Right renal cortex interstitium (tissue), 3 donors: ENCODE measurements at places on chromosomes 7 and 10.

GRCh38 chr7:20708896-20709295, 77.8 kb downstream of the SP8 start:
- DNase-seq: no peak

- no peak for DNase-seq
Observed at GRCh38 chr7:152663931-152664330, 12.0 kb downstream of the XRCC2 start.

DNA sequence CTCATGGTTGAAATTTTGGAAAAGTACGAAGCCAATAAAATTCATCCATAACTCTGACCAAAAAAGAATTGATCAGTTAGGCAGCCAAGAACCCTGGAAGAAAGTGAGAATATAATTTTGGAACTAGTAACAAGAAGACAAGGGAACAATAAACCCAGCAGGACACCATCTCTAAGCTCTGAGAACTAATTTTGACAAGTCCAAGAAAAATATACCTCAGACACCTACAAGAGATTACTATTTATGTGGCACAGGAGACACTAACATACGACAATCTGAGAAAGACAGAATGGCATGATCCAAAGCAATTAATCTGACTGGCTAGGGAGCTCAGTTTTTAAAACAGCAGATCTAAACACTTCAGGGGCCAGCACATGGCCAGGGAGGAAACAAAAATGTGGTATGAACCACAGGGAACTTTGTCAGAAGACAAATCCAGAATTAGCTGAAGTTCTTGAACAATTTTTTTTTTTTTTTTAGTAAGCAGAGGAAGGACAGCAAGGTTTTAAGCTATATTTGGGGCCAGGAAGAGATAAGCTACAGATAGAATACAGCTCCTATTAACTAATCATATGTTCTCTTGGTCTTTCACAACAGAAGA, 38.9 kb downstream of the PARD3 start:
- DNase-seq: no peak

- DNase-seq: no peak
Observed at GRCh38 chr10:5644930-5645329, 21.5 kb downstream of the ASB13 start.

DNA sequence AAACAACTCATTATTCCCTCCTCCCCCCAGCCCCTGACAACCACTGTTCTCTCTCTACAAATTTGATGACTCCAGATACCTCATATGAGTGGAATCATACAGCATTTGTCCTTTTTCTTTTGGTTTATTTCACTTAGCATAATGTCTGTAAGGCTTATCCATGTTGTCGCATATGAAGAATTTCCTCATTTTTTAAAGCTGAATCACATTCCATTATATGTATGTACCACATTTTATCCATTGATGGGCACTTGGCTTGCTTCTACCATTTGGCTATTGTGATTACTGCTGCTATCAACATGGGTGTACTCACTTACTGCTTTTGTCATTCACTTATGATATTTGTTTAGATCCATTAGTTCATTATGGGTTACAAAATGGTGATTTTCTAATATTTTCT, 112.8 kb downstream of the BUB3 start:
- no peak for DNase-seq

DNA sequence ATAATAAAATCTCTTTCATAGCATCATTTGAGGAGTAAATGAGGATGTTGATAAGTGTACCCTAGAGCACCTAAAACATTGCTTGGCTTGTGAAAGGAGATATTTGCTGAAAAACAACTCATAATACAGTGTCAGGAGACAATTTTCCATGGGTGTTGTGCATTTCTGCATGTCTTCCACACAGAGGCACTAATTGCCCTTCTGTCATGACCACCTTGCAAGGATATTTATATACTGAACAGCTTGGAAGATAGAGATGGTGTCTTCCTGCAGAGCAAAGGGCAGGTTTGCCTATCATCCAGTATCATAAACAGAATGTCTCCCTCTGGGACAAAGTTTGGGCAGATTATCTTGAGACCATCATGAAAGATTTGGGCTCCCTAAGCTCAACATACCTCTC, 495.2 kb upstream of the LRRN3 start:
- no peak for DNase-seq

- DNase-seq: no peak
Observed at GRCh38 chr7:46108272-46108671, 187.2 kb upstream of the IGFBP3 start.

GRCh38 chr7:158847451-158847866, 8.9 kb upstream of the DYNC2I1 start:
- DNase-seq: no peak

DNA sequence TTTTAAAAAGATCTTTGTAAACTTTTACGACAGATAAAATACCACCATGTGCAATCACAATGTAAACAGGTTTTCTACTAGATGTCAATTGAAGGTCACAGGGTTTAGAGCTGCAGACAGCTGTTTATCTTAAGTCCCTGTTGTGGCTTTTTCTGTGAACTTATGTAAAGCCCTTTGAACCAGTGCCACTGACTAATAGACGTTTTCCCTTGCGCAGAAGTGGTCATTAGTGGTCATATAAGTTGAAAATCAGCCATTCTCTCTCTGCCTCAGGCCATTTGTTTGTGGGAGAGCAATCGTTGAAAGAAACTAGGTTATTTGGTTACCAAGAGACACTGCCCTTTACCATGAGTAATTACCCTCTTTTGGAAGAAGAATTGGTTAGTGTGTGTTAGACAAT, 23.9 kb downstream of the CACNB2 start:
- no peak for DNase-seq

GRCh38 chr7:133934977-133935330, 192.2 kb upstream of the LRGUK start:
- no peak for DNase-seq

- no peak for DNase-seq
Observed at GRCh38 chr7:27150568-27151340, 1.6 kb downstream of the HOXA3 start.

GRCh38 chr10:14056610-14057332, 274.0 kb downstream of the FRMD4A start:
- DNase-seq: no peak

GRCh38 chr7:134865001-134865845, 85.8 kb downstream of the CALD1 start:
- DNase-seq: no peak

GRCh38 chr10:30602747-30603146, 26.8 kb downstream of the LYZL2 start:
- no peak for DNase-seq

GRCh38 chr7:54615-55014, 137.8 kb upstream of the FAM20C start:
- no peak for DNase-seq
